NCI-H446 treated with DMSO at 0.1 percent for 48 hours (cell line): ENCODE measurements at places on chromosomes 2 and 18.
A peak's percentile ranks its signal among the peaks of the same experiment; 100 is the strongest.

DNA sequence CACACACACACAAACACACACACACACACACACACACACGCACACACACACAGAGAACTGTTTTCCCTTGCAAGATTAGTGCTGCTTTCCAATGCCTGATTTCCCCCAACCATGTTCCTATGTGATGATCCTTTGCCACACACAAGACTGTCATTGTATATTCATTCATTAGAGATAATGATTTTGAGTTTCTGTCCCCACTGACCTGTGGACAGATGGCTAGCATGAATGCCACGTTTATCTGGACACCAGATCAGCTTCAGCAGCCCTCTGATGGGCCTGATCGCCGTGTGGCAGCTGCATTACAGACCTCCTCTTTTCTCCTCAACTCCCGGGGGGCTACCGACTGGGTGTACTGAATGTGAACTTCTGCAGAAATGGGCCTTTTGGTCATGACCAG, 353.0 kb downstream of the MYCN start:
- no peak for DNase-seq

- DNase-seq, result no peak
Measured at GRCh38 chr18:62437235-62438017, 85.4 kb upstream of the ZCCHC2 start.

GRCh38 chr2:30784682-30785081, 22.6 kb downstream of the CAPN13 start:
- DNase-seq, result no peak

GRCh38 chr2:84338069-84338468, 121.0 kb downstream of the SUCLG1 start:
- peak; percentile 88 for DNase-seq

GRCh38 chr18:48399303-48400075, 9.7 kb downstream of the ZBTB7C start:
- no peak for DNase-seq

DNA sequence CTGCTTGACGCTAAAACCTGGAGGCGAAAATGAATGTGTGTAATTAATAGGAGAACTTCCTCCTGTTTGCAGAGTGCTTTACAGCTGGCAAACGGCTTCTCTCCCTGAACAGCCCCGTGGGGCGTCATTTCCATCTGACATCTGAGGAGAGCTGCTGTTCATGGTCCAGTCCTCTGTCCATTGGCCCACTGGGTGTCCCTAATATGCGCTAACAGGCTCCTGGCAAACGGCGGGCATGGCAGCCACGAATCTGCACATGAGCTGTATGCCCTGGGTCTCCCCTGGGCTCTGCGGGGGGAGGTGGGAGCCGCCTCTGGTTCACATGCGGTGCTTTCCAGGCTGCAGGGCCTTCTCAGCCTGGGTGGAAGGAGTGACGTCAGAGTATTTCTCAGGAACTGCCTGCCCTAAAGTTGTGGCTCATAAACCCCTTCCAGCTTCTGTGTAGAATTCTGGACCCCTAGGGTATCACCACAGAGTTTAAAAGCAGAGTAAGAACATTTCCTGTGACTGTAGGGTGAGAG, 73.2 kb downstream of the LRRFIP1 start:
- no peak for DNase-seq

DNA sequence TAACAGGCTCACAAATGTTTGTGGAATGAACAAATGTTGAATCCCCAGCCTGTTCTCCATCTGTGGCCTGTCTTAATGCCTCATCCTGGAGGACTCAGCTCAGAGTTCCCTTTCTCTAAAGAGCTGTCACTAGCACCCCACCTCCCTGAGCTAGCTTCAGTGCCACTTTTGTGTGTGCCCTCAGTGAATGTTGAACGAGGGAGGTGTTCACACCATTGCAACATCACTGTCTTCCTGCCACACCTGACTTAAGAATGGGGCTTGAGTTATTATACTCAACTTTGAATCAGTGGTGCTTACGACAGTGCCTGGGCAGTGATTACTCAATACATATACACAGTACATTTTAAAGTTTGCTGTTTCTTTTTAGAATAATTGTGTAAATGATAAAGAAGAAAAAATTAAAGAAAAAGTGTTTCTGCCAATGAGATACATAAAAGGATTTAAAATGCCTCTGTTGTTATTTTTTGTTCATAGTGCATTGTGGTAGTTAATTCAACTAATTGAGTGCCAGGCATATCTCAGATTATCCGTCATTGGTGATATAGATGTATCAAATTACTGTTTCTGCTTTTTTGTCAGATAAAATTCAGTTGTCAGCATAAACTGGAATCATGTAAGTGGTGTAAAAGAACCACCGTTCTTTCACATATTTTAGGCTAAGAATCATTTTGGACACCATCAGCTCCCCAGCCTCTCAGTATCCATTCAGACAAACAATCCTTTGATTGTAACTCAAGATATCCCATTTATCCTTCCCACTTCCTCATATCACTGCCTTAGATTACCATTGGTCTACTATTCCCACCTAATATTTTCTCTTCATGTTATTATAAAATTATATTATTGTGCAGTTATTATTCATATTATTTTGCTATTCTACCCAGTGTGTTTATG, 304.7 kb downstream of the PTPRM start:
- no peak for DNase-seq

DNA sequence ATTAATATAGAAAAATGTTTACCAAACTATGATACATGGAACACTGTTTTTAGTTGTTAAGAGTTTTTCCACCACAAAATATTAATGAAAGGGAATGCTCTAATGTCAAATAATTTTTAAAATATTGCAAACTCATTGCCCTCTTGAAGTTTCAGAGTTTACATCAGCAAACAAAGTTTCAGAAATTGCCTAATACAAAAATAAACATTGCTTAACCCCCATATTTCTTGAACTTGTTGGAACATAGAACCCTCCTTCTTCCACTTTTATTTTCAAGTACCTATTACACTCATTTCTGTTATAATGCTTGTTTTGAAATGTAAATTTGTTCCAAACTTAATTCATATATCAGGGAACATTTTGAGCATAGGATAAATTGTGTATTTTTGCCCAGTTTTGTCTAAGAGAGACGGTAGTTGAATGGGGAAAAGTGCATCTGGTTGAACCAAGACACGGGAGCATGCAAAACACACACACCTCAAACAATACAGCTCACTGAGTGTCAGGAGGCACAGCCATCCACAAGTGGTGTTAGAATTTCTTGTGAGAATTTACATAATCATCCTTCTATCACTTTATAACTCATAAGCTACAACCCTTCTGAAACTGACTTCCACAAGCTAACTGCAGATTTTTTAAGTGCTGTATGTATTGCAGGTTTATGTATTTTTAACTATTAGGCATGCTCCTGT, 5.3 kb upstream of the MC4R start:
- DNase-seq, result no peak

DNA sequence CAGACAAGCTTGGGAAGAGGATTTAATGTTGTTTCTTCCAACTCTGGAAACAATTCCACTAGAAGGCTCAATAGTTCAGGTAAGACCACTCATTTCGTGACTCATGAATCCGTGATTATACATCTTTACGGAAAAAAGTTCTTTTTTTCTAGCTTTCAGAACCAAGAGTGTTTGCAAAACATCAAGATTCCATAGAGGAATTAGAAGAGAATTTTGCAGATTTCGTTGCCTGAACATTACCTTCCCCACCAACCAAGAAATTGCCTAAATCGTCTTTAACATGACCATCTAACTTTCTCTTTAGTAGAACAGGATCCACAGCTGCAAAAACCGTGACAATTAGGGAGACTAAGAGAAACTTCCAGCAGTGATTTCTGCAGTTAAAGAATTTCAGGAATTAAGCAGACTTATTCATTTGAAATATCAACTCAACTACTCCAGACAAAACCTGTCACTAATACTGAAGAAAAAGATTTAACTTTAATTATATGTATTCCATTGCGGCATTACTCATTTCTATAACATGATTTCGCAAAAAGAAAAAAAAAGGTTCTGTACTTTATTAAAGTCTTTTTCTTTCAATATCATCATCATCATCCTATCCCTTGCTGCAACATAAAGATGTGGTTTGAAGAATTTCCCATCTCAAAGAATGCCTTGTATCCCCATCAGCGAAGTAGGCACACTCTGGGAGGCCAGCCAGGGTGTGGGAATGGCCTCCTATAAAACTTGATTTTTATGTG, 1.9 kb upstream of the NAB1 start:
- DNase-seq, result no peak

- no peak for DNase-seq
Measured at GRCh38 chr2:10629819-10630532, 59.8 kb downstream of the NOL10 start.

DNA sequence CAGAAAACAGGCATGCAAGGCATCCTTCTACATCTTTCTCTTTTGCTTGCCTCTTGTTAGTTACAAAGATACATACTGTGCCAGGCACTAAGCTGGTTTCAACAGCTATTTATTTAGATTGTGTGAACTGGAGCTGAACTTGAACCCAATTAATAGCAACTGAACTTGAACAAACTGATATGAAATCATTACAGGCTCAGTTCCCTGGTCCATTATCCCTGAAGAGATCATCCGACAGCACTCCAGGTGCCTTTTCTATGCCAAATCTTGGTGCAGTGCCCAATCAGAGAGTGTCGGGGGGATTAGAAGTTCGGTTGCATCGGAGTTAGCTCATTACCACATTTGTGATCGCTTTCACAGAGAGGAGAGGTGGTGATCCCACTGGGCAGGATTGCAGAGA, 477.6 kb downstream of the PARD3B start:
- peak; percentile 75 for DNase-seq

- DNase-seq, result no peak
Measured at GRCh38 chr18:69538849-69539248, 138.2 kb downstream of the DOK6 start.

- no peak for DNase-seq
Measured at GRCh38 chr2:216535454-216535995, 36.9 kb downstream of the RPL37A start.

- no peak for DNase-seq
Measured at GRCh38 chr18:49564518-49564834, 2.6 kb downstream of the LIPG start.

DNA sequence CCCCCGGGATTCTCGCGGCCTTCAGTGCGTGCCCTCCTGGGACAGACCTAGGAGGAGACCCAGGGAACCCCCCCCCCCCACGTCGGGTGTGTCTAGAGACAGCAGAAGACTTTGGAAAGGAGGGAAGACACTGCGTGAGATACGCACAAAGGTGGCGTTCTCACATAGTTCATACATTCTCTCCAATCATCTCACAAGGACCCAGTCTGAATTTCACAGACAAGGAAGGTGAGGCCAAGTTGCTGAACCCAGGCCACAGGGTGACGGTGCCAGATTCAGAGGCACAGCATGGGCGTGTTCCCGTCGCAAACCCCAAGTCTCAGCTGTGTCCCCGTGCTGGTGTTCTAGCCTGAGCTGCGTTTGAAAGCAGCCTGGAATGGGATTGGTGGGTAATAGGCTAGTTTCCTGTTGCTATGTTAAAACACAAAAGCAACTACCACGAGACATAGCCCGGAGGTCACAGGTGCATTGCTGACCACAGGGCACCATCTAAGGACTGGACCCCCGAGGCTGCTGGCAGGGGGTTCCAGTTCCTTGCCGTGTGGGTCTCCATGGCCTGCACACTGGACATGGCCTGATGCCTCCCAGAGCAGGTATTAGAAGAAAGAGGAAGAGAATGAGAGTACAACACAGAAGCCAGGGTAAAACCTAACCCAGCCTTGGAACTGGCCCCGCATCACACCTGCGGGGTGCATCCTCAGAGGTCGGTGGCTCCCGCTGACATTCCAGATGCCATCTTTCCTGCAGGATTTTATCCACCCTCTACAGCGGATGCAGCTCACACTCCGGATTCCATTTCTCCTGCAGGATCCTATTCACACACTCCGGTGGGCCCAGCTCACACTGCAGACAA, 1.1 kb upstream of the PXDN start:
- no peak for DNase-seq

DNA sequence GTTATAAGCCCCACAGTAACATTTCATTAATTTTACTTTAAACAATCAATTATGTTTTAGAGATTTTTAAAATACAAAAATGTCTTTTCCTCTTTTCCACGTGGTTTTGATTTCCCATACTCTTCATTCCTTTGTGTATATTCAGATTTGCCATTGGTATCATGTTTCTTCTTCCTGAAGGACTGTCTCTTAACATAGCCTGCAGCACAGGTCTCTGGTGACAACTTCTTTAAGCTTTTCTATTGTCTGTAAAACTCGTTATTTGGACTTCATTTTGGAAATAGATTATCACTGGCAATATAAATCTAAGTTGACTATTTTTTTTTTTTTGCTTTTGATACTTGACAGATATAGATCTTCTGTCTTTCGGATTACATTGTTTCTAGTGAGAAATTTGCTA, 115.2 kb upstream of the KLHL29 start:
- DNase-seq, result no peak

DNA sequence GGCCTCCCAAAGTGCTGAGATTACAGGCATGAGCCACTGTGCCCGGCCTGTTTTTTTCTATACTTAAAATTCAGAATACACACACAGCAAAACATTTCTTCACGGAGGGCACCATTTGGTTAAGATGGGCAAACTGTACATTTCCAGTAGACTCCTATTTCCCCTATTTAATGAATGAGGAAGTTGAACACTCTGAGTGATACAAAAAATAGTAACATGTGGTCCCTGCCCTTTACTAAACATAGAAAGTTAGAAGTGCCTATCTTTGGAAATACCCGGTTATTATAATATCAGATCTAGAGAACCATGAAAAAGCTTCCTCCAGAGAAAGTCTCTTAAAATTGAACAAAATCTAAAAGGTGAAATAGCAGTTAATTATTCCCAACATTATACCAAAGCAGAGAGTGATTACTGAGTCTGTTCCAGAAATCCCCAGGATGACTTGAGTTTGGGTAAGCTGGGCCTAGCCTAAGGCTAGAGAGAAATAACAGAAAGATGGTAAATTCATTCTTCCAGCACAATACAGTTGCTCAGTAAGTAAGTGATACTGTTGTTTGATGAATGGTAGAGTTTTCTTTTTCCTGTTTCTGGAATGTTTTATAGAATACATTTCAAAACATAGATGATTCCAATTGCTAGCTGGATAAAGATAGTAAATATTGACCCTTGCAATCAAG, 23.3 kb upstream of the RMC1 start:
- DNase-seq, result no peak

DNA sequence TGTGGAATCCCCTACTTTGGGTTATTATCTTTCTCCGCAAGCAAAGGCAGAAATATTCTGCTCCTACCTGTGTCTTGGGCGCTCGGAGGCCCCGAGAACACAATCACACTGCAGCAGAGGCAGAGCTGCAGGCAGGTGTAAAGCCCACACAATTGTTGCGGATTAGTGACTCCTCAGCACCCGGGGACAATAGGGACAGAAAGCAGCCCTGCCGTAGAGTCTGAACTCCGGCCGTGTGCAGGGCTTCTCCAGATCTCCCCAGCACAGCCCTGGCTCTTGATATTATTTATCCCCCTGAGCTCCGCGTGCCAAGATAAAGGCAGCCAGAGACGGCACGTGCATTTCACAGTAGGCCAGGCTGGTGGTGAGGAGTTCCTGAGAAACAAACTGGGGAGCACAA, 229.2 kb downstream of the EN1 start:
- DNase-seq, result no peak
